Activated T-cell treated with anti-CD3 and anti-CD28 coated beads, Interleukin-2, amount 50 U/mL, for 4 hours (primary cell): ENCODE measurements at places on chromosomes 1 and 21.

DNA sequence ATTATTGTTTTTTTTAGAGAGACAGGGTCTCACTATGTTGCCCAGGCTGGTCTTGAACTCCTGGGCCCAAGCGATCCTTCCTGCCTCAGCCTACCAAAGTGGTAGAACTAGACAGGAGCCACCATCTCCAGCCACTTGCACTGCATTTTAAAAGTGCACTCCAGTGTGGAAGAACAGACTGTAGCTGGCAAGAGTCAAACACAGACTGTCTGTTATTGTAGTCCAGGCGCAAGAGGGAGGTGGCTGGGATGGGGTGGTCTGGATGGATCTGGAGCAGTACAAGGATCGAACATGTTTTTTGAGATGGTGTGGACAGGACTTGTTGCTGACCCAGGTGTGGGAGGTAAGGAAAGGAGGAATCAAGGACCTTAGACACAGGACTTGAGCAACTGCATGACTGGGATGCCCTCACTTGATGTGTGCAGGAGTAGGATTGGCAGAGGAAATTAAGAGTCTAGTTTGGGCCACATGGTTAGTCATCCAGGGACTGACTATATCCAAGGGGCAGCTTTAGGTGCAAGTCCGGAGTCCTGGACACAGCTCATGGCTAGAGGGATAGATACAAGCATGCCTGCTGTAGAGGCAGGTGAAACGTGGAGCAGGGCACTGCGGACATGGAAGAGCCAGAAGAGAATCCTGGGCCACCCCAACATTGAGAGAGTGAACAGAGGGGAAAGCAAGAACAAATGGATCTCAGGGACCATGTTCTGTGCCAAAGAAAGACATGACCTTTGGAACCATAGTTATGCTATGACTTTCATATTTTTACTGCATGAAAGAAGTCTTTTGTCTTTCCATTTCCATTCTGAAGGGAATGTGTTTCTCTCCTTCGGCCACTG lies 42.0 kb downstream of the ELK4 start:
- no peak for DNase-seq

DNA sequence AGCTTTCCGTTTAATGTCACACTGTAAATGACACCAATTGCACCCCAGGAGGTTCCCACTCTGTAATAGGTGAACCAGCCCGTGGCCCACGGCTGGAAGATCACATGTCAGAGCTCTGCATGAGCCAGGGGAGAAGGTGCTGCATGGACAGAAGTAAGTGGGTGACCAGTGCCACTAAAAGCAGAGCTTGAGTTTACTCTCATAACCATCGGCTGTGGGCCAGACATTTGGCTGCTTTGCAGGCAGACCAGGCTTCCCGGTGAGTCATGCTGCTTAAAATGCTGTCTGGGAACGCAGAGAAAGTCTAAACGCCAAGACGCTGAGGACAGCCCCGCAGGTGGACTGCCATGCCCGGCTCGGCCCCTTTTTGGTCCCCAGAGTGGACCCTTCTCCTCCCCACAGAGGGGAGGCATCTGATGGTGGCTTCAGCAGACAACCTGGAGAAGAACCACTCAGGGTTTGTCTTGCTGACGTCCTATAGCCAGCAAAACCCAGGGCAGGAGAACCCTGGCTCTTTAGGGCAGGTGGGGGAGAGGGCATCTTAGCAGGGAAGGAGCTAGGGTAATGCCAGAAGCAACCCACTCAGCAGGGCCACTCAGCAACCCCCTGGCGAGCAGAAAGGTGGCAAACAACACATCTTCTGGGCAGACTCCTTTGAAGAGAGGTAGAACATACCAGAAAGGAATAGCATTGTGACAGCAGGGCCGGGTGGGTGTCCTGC lies 7.3 kb downstream of the KIAA2013 start:
- DNase-seq, result no peak

DNA sequence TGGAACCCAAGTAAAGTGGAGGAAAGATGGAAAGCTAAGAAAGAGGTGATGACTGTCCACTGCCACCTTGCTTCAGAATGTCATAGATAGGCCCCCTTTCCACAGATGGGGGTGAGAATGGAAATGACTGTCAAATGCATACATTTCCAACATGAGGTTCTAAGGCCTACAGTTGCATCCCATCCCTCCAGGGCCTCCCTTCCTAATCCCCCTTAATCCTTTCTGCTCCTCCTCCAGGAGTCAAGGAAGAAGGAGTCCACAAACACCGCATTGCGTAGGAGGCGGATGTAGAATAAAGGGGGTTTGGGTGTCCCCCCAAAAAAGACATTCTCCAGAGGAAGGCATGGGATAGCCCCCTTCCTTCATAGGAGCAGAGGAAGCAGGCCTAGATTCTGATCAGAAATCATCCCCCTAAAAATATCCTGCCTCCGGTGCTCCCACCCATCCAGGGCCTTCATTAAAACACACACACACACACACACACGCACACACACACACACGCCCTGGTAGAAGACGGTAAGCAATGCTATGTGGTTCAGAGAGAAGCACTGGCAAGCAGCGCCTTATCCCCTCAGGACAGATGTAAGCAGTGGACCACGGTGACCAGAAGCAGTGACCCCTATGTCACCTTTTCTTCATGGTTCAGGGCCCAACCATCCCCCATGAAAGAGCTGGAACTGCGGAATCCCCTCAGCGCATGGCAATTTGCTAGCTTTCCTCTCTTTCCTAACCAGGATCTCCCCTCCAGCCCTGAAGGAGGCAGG lies 2.0 kb downstream of the SV2A start:
- DNase-seq, result no peak

DNA sequence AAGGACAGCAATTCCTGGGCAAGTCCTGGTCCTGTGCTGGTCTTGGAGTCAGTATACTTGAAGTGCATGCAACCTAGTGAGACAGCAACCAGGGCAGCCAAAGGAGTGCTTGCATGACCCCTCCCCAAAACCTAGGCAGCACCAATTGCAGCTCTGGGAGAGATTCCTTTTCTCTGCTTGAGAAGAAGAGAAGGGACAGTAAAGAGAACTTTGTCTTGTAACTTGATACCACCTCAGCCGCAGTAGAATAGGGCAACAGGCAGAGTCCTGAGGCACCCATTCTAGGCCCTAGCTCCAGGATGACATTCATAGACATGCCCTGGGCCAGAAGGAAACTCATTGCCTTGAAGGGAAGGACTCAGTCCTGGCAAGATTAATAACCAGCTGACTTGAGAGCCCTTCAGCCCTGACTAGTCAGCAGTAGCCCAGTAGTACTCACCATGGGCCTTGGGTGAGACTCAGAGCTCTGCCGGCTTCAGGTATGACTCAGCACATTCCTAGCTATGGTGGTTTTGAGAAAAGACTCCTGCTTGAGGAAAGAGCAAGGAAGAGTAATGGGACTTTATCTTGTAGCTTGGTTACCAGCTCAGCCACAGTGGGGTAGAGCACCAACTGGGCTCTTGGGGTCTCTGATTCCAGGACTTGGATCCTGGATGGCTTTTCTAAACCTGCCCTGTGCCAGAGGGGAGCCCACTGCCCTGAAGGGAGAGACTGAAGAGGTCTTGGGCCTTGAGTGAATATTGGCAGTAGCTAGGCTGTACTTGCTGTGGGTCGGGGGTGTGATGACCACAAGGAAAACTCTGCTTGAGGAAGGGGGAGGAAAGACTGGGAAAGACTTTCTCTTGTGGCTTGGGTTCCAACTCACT lies 51.7 kb upstream of the ACADM start:
- DNase-seq, result no peak

GRCh38 chr1:232188318-232188717 lies 441.6 kb downstream of the SIPA1L2 start:
- DNase-seq, result no peak

DNA sequence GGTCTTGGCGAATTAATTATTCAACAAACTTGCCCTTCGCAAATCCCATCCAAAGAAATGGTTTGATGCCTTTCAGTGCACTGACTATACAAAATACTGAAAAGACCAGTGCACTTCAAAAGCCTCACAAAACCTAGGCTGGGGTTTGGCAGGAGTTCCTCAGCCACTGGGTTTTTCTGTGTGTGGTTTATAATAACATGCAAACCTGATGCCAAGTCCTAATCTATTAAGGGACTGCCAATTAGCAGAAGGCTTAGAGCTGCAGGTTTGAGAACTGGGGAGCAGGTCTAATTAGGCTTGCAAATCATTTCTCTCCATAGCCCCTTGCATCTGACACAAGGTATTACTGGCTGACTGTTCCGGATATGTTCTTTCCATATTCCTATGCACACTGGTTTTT lies 27.7 kb downstream of the PLPP3 start:
- DNase-seq, result no peak

GRCh38 chr1:9900142-9901043 lies 9.7 kb downstream of the CTNNBIP1 start:
- no peak for DNase-seq

DNA sequence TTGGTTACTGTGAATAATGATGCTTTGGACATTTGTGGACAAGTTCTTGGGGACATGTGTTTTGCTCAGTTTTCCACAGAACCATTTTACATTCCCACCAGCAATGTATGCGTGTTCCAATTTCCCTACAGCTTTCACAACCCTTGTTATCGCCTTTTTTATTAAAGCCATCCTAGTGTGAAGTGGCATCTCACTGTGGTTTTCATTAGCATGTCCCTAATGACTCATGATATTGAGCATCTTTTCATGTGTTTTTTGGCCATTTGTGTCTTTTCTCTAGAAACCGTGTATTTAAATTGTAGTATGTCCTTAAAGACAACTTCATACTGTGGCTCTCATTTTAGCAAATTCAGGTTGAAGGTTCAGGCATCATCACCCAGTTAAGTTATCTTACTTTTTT lies 132.1 kb downstream of the TGFBR3 start:
- DNase-seq, result no peak

DNA sequence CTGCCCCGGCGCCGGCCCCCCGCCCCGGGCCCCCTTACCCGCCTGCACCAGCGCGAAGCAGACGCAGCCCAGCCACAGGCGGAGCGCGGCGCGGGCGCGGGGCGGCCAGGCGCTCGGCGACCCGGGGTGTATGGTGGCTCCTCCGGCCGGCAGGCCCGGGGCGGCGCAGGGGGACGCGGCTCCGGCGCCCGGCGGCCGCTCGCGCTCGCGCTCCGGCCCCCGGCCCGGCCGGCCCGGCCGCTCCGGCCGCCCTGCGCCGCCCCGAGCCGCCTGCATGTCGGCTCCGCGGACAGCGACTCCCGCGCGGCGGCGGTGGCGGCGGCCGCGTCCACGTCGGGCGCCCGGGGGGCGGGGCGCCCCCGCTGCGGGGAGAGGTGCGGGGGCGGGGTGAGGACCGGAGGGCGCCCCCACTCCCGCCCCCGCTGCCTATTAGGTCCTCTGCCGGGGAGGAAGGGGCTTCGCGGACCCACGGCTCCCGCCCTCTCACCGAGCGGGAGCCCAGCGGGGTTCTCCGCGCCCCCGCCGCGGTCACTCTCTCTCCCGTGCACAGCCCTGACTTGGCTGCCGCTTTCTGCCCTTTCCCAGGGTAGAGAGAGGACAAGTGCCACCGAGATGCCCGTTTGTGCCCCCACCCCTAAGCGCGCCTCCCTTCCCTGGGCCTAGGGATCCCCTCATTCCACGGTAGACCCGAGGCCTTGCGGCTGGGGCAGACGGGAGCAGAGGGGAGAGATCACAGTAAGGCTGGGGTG lies at the start of gene FNDC5:
TSS of gene FNDC5 (minus strand) at position 298 of the 749 bp plus-strand sequence.
- no peak for DNase-seq

DNA sequence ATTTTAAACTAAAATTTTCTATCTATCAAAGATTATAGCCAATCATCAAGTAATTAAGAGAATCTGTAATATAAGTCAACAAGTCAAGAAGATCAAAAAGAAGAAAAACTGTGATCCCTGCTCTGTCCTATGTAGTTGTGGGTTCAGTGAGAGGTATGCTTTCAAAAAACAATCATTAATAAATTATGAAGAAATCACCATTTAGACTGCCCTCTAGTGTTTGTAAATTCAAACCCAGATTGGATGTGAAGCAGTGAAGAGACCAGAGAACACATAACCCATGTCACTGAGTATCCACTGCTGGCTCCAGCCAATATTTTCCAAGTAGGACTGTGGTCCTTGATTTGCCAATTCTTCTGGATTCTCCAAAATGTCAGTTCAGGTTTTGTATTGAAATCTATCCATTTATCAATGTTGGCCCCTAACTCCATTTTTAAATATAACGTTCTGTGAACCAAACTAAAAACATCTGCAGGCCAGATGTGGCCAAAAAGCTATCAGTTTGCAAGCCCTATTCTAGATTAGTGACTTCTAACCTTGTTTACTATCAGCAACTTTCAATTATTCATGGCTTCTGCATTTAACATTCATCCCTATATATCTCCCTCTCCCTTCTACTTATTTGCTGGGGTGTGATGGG lies 467.5 kb upstream of the CXADR start:
- no peak for DNase-seq

DNA sequence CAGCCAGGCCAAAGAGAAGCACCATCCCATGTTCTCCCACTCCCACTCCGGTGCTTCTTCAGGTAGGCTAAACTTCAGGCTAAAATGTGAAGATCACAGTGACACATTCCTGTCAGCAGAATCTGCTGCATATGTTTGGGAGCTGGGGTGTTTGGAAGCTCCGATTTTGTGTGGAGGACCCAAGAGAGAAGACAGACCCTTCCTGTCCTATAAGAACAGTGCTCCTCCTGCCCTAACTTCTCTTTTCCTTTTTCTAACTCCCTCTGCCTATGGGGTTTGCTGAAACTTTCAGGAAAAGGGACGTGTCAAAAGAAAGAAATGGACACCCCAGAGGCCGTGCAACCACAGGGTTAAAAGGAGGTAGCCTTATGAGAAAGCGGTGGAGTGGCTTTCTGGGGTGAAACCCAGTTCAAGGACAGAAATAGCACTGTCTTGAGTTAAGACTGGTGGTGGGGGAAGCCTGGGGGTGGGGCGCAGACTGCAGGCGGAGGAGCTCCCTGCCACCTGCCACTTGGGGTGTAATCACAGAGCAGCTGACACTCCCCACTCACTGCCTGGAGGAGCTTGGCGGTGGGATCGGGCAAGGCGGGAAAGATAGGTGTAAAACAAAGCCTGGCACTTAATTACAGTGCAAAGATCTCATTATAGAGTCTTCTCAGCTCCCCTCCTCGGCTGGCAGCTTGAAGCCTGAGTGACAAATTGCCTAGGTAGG lies 645 bp upstream of the TLR5 start:
- DNase-seq, result peak; percentile 26

- DNase-seq, result no peak
These were observed 9.3 kb downstream of the PABPC4 start for GRCh38 chr1:39567302-39567701.

- DNase-seq, result peak; percentile 60
These were observed 36.2 kb upstream of the KCNA10 start for GRCh38 chr1:110554871-110555801.
